ENCODE measurements at places on chromosomes 3 and 15.

DNA sequence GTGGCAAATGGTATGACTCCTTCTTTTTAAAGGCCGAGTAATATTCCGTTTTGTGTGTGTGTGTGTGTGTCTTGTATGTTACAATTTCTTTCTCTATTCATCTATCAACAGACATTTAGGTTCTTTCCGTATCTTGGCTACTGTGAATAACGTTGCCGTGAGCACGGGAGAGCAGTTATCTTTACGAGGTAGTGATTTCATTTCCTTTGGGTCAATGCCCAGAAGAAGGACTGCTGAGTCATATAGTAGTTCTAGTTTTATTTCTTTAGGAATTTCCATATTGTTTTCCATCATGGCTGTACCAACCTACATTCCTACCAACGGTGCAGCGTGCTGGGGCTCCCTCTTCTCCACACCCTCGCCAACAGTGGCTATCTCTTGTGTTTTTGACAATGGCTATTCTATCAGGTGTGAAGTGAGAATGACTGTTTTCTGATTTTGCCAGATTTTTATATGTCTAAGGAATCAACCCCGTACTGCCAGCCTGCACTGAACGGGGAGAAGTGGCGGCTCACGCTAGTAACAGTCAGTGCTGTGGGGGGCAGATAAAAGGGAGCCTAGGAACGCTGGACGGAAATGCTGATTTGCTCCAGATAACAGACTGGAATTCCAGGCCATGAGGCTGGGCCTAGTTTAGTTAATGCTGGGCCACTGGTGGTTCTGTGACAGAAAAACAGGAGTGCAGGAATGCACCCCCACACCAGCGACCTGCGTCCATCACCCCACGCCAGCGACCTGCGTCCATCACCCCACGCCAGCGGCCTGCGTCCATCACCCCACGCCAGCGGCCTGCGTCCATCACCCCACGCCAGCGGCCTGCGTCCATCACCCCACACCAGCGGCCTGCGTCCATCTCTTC lies 168.1 kb downstream of the XXYLT1 start:
- no peak for DNase-seq

DNA sequence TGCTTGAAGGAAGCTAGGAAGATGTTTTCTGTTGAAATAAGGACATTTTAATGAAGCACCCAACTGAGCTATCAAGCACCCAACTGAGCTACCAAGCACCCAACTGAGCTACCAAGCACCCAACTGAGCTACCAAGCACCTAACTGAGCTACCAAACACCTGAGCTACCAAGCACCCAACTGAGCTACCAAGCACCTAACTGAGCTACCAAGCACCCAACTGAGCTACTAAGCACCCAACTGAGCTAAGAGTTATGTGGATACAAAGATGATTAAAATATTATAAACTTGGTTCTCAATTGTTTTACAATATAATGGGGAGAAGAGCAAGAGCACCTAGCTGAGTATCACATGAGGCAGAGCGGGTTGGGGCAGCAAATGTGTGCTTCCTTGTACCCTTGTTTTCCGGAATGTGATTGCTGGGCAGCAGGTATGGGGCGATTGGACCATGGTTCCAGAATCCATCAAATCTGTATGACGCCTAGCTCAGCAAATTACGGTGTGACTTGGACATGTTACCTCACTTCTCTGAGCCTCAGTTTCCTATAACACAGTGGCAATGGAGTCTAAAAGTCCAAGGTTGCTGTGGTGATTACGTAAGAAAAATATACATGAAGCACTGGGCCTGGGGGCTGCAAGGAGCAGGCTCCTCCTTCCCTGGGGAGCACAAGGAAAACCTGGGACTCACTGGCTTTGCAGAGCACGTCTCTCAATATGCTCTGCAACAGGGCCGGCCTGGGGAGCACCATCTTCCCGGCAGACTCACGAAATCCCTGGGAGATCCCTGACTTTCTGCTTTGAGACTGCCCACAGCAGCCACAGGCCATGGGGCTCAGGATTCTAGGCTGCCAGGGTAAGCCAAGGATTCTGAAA lies 11.3 kb downstream of the BMF start:
- no peak for DNase-seq

DNA sequence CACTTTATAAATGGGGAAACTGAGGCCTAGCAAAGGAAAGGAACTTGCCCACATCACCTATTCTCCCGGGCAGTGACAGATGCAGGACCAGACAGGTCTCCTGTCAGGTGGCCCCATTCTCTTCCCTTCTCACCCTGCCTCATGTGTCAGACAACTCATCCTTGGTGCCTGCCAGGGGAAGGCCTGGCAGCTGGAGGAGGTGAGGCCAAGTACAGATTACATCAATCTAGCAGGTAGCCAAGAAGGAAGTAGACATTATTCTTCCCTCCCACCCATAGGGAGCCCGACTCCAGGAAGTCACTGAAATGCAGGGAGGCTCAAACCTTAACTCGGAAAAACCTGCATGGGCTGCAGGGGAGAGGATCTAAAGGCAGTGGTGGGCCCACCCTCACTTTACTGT lies 39.6 kb downstream of the DAPK2 start:
- DNase-seq: no peak

DNA sequence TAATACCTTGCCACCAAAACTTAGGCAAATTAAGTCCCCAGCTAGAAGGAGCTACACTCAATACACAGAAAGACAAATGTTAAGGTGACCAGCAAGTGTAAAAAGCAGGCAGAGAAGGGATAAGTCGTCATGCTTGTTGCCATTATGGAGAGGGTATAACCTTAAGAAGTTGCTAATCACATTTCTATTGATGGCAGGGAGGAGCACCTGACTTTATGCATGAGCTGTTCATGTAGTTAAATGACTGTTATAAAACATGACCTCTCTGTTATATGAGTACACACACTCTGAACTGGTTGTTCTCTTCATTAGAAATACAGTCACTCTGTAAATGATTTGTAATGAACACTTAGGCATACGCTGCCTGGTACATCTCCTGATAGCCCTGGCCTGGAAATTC lies 6.6 kb upstream of the CCNL1 start:
- no peak for DNase-seq

- DNase-seq: no peak
Observed at GRCh38 chr3:162096874-162097273, 600.3 kb downstream of the OTOL1 start.

DNA sequence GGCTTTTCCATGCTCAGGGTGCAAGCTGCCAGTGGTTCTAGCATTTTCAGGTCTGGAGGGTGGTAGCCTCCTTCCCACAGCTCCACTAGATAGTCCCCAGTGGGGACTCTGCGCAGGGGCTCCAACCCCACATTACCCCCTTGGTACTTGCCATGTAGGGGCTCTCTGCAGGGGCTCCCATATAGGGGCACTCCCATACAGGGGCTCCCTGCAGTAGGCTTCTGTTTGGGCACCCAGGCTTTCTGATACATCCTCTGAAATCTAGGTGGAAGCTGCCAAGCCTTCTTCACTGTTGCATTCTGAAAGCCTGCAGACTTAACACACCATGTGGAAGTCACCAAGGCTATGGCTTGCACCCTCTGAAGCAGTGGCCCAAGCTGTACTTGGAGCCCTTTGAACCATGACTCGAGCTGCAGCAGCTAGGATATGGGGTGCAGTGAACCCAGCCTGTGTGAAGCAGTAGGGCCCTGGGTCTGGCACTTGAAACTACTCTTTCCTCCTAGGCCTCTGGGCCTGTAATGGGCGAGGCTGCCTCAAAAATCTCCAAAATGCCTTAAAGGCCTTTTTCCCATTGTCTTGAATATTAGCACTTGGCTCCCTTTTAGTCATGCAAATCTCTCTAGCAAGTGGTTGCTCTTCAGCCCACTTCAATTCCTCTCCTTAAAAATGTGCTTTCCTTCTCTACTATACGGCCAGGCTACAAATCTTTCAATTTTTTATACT lies 96.4 kb downstream of the TPRA1 start:
- DNase-seq: no peak

DNA sequence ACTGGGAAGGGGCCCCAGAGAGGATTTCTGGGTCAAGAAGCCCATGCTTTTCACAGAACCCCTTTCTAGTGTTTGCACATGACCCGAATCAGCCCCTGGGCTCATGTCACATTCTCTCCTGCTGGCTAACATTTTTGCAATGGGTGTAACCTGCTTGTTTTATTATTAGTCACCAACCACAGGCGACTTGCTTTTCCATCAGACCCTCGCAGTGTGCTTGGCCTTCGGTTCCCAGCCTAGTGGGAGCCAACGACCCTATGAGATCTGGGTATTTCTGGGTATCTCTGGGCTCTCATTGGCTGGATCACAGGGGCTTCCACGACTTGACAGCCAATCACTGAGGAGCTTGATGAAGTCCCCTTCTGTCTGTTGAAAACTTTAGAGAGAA lies 11.0 kb upstream of the FBLN2 start:
- no peak for DNase-seq

- DNase-seq: no peak
Observed at GRCh38 chr3:194180570-194180969, 44.6 kb downstream of the HES1 start.
